ENCODE measurements at places on chromosomes 7 and 10. TPM values are rescaled to one million over a fixed set of nuclear protein-coding genes. Genes with fewer than 3 reads are reported as not detected.

Gene MUC3A
- 39.1 TPM for total RNA-seq

Gene ADCYAP1R1
- not detected for total RNA-seq

Gene ITGA8
- 22.1 TPM for total RNA-seq

Gene CAMK2B
- total RNA-seq: 1.1 TPM

Gene RBM17
- total RNA-seq: 91.9 TPM

Gene OPTN
- total RNA-seq: 55.0 TPM

Gene FGFBP3
- total RNA-seq: 2.7 TPM

Gene TBC1D12
- 13.1 TPM for total RNA-seq

Gene MYL10
- total RNA-seq: not detected

Gene FEZF1
- total RNA-seq: not detected

Gene PLEKHS1
- total RNA-seq: 0.41 TPM

Gene CYP2E1
- total RNA-seq: 2.9 TPM

Gene TRIM50
- 0.19 TPM for total RNA-seq

Gene EBLN1
- not detected for total RNA-seq

Gene EPO
- total RNA-seq: not detected

Gene HOXA13
- total RNA-seq: 0.44 TPM

Gene NRCAM
- 20.6 TPM for total RNA-seq

Gene CTAGE6
- total RNA-seq: 0.13 TPM

Measured in kidney (tissue), 22 donors.